ENCODE measurements at places on chromosomes 1 and 21.

- no peak for DNase-seq
These were observed 2.5 kb downstream of the NCAM2 start for GRCh38 chr21:21000591-21001175.

DNA sequence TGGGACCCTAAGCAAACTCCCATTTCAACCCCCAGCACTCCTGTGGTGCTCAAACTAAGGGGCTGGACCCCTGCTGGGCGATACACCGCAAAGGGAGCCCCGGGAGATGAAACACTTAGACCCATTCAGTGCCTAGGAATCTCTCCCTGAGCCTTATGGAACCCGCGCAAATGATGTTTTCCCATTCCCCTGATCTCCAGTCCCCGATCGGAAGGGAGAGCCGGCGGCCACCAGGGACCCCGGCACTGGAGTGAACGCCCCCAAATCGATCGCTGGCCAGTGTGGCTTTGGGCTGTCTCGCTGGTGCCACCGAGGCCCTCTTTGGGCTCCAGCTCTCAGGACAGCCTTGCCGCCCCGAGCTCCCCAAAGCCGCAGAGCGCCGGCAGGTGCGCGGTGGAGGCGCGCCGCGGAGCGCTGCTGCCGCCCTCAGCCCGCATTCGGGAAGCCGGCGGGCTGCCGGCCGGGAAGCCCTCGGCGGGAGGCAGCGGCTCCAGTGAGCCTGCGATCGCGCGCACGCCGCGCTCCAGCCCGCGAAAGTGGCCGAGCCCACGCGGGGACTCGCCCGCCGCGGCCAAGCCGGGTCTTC is 1.1 kb downstream of the PLXNA2 start:
- DNase-seq = no peak

GRCh38 chr1:162712317-162713029 is 78.0 kb upstream of the HSD17B7 start:
- DNase-seq = no peak

- DNase-seq = no peak
These were observed 23.7 kb upstream of the ETV3 start for GRCh38 chr1:157161901-157162300.

DNA sequence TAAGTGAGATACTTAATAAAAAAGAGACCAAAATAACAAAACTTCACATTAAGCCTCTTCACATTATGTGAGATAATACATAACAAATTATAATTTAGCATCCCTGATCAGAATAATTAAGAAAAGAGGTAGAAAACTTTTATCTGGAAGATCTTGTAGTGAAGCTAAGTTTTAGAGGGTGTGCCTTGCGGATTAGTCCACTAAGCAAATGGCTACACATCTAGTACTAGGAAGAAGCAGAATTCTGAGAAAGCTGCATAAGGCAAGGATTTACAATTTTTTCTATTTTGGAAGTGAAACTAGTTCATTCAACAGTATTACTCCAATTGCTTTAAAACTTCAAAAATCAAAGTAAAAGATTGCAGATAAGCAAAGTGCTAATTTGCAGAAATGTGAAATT is 3.5 kb downstream of the YOD1 start:
- DNase-seq = no peak

- no peak for DNase-seq
These were observed 39.1 kb downstream of the TFF3 start for GRCh38 chr21:42276076-42276475.

DNA sequence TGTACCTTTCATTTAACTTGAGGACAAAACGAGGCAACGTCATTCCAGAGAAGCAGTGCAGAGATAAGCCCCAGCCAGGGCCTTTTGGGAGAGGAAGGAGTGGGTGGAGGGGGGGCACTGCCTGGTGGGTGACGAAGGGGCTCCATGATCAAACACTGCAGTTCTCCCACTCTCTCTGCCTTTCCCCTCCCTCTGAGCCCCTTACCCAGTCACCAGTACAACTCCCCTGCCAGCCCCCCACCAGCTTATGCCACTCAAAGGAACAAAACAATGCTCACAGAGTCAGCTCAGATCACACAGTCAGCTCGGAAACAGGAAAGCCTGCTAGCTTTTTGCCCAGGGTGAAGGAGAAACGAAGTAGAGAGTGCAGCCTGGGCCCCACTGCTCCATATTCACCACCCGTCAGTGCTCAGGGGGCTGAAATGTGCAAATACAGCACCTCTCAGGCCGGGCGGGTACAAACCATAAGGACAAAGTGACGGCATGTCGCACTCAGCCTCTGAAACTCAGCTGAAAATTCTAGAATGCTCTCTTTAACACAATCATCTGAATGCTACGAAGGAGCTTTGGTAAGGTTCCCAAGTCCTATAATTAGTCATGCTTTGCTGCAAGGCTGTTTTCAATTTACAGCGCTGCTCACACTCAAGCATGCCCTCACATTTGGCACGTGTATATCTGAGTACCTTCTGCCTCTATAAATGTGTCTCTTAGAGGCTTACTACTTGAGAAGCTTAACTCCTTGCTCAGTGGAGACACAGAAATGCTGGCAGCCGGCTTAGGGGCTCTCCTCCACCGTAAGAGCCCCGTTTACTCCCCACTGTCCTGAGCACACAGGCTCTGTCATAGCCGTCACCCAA is 65.8 kb upstream of the RAB4A start:
- DNase-seq = no peak

GRCh38 chr21:35195232-35195631 is 146.1 kb upstream of the RUNX1 start:
- DNase-seq = no peak

DNA sequence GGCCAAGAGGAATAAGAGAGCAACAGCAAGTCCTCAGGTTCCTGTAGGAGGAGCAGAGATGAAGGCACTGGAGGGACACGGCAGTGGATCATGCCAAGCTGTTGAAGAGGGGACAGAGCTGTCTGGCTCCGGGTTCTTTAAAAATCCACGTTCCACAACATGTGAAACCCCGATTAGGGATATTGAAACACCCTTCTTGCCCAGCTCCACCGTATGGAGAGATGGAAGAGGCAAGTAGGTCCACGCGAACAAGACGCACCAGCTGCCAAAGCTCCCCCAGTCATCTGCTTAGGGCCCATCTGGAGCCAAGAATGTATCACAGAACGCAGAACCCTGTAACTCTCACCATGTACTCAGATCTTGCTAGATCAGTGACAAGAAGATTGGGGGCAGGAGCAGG is 3.9 kb downstream of the C1orf198 start:
- DNase-seq = no peak

DNA sequence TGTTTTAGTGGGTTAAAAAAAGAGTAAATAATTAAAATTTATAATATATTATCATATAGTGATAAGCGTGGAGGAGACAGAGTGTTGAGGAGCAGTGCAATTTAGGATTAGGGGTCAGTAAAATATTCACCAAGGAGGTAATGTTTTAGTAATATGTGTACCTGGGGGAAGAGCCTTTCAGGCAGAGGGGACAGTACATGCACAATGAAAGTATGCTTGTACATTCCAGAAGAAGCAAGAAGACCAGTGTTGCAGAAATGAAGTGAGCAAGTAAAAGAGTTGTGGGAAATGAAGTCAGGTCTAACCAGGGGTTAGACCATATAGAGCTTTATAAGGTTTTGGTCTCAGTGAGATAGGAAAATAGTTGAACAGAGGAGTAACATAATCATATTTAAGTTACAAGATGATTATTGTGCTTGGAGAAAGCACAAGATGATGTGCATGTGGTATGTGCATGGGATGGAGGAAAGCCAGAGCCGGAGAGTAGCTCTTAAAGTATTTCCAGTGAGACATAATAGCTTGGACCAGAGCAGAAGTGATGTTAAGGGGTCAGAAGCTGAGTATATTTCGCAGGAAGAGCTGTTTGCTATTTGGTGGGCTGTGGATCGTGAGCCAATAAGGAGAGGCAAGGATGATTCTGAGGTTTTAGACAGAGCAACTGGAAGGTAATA is 44.8 kb downstream of the SNX7 start:
- DNase-seq = no peak

GRCh38 chr1:84771895-84772294 is 81.6 kb upstream of the SSX2IP start:
- no peak for DNase-seq

GRCh38 chr1:59673573-59674450 is 140.9 kb upstream of the HOOK1 start:
- DNase-seq = no peak

DNA sequence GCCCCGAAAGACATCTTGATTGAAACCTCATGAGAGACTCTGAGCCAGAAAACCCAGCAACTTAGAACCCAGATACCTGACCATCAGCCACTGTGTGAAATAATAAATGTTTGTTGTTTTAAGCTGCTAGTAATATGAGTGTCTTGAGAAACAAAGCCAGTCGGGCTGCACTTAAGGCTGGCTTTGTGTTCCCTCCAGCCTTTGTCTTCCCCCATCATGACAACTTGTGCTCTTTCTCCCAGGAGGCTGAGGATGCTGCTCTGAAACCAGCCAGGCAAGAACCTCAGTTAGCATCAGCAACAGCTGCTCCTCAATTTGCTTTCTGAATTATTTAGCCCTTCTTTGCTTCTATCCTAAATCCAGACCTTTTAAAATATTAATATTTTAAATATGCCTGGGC is 78.2 kb downstream of the SLC16A1 start:
- no peak for DNase-seq

GRCh38 chr1:248810727-248811513 is 14.8 kb downstream of the SH3BP5L start:
- DNase-seq = no peak

DNA sequence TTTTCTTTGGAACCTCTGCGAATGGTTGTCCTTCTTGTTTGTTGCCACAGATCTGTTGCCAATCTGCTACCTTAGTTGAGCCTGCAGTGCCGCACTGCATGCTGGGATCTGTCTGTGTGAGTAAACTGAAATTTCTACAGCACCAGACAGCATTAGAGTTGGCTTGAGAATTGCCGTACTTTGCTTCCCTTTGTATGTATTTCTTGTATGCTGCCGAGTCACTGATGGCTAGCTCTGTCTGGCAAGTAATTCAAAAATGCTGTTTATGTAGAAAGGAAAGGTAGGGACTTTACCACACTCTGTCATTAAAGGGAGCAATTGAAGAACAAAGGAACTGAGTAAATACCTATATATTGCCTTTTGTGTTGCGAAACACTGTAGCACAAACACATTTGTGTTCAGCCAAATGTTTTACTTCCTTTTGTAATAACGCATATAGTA is 857.4 kb downstream of the USP25 start:
- DNase-seq = no peak

DNA sequence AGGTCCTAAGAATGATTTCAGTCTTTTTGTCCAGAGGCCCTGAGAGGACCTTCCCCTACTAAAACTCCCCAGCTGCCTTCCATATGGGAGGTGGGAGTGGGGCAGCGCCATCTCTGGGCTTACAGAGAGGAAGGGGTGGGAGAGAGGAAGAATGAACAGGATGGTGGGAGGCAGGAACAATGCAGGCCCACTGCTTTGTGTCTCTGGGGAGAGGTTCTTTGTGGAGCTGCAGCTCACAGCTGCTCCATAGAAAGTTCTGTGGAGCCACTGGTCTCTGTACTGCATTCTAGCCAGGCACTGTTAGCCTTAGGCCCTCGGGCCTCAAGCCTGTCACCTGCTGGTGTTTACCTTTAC is 43.6 kb upstream of the A3GALT2 start:
- DNase-seq = no peak

- DNase-seq = no peak
These were observed 208.5 kb downstream of the TTLL7 start for GRCh38 chr1:83790446-83790845.

DNA sequence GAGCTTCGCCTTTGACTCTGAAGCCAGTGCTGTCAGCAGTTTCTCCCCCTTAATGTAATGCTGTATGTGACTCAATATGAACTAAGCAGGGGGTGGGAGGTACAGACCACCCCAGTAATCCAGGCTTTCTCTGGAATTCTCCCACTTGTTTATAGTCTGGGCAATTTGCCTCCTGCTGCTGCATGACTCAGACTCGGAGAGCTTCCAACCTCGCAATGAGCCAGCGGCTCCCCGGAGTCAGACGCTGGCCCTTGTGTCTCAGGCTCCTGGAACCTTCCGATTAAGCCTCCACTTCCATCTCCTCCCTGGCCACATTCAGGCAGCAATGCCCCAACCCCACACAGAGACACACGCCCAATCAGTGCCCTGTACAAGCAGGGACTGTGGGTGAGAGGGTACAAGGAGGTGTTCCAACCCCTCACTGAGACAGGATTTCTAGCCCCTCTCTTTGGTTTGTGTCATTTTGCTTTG is 471.7 kb upstream of the VAMP3 start:
- DNase-seq = no peak

GRCh38 chr1:112544011-112544688 is 35.4 kb downstream of the WNT2B start:
- DNase-seq = no peak

- no peak for DNase-seq
These were observed 4.3 kb upstream of the C1orf115 start for GRCh38 chr1:220685879-220686278.

DNA sequence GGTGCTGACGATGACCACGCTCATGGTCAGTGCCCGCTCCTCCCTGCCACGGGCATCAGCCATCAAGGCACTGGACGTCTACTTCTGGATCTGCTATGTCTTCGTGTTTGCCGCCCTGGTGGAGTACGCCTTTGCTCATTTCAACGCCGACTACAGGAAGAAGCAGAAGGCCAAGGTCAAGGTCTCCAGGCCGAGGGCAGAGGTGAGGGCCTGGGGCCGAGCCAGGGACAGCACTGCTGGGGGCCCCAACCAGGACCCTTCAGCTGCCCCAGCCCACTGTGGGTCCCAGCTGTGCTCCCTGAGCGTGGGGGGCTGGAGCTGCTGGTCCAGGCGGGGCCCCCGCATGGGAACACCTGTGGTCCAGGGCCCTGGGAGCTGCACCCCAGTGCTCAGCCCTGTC is 10.4 kb downstream of the GABRD start:
- no peak for DNase-seq

DNA sequence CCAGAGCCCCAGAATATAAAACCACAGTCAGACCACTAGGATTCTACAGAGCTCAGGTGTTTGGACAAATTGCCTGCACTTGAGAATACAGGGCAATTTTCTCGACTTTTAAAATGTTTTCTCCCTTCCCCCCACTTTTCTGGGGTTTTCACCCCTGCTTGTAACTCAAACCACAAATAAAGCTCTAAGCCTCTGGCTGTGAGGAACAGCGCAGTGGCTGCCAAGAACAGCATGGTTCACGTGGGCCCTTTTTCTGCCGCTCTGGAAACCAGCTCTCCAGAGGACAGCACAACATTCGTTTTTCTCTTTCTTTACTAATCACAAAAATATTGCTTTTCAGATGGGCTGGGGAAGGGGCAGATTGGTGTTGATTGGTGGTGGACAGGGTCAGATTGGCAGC is 102.2 kb upstream of the JUN start:
- peak; percentile 26 for DNase-seq

Data from CD4-positive, alpha-beta T cell treated with Interleukin-2 at 100 ng/mL for 4 hours (primary cell).